ENCODE measurements at places on chromosomes 12 and 14.

GRCh38 chr12:107607464-107608392, 77.9 kb upstream of the PWP1 start:
- peak; percentile 45 for DNase-seq

- no peak for DNase-seq
These were observed 169.0 kb upstream of the ATP2B1 start for GRCh38 chr12:89877671-89878070.

- no peak for DNase-seq
These were observed 106.6 kb downstream of the DYRK2 start for GRCh38 chr12:67754933-67755697.

DNA sequence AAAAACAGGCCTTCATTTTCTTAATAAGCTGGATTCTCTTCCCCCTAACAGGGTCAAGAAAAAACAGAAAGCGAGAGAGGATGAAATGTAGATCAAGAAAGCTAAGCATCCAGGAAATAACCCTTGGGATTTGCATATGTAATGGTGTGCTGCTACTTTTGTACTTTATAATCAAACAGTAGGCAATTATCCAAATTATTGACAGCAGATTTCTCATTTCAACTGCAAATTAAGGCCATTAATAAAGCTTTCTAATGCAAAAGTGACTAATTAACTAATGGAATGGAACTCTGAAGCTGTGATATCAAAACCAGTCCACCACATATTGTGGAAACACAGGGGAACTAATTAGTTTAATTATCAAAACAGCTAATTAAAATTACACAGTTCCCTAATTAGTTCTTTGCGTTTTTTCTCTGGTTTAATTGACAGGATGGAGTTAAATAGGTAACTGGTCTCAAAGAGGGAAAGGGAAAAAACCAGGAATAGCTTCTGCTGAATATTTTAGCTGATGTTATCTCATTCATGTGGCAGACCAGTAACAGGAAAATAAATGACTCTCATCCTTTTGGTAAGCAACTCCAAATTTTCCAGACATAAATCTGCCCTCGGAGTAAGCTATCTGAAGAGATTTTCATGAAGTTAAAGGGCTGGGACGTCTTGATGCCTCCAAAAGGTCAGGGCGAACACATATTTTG, 182.7 kb upstream of the LMO3 start:
- no peak for DNase-seq

DNA sequence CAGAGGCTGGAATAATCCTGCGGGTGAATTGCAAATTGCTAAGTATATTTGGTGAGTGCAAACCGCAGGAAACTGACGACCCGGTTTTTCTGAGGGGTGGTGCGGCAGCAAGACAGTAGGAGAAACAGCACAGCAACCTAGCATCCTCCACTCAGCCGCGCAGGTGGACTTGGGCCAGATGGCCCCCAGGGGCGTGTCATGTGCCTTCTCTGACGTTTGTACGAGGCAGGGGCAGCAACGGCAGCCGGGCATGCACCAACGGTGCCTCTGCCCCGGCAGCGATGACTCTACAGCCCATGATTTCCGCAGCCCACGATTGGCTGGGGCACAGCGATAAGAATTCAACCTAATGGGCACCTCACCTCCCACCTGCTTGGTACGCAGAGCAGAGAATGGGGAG, 11.1 kb upstream of the CLEC2A start:
- DNase-seq: peak; percentile 51

DNA sequence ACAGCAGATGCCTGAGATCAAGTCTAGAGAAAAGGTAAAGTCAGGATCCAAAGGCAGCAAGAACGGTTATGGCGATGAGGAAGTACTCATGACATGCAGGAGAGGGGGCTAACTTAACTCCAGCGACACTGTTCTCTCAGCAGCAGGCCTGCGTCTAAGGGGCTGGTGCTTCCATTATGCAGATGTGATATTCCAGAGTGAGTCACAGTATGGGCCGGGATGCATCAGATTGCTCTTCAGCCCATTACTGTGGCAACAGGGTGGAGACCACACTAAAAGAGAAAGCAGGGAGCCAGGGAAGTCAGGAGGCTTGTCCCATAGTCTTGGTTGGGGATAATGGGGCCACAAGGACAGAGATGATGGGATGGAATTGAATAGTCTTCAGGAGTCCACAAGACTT, 151.8 kb upstream of the NTF3 start:
- DNase-seq: no peak

- DNase-seq: no peak
These were observed 60.0 kb downstream of the DCAF5 start for GRCh38 chr14:69092840-69093422.

- no peak for DNase-seq
These were observed 31.5 kb upstream of the GZMB start for GRCh38 chr14:24665440-24665991.

GRCh38 chr14:57847096-57847495, 18.8 kb downstream of the SLC35F4 start:
- no peak for DNase-seq

GRCh38 chr14:90159688-90160087, 96.7 kb upstream of the PSMC1 start:
- DNase-seq: no peak

DNA sequence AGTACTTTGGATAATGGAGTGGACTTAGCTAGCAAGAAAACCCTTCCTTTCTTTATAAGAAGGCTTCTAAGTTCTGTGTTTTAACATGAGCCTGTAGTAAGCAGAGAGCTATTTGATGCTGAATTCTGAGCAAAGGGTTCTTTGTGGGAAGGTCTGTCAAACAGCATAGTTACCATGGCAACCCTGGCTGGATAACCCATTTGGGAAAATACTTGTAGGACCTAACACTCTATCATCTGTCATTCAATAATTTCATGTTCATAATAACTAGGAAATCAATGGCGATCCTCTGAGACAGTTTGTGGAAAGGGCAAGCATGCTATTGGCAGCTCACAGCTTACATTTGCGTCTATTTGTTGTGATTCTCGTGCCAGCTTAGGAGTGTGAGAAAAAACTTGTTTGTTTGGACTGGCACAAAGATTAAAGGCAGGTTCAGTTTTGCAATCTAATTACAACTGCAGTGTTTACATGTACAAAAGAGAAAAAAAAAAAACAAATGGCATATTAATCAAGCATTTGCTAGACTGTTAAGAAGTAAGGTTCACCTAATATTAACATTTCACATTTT, 219.2 kb downstream of the PDZRN4 start:
- peak; percentile 60 for DNase-seq

DNA sequence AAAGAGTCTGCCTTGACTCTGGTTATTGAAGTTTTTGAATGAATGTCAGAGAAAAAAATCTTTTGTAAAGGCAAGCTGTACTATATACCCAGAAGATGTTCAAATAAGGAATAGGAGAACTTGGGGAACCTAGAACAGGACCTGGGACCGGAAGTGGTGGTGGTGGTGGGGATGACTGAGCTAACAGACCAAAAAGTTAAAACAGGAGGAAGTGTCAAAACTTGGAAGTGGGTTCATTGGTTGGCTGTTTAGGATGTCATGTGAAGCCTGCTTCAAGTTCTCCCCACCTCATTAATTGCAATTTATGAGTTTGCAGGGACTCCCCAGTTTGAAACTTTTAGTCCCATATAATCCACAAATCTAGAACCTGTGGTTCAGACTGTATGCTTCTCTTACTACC, 26.2 kb downstream of the PLXNC1 start:
- DNase-seq: no peak

- no peak for DNase-seq
These were observed 951.5 kb downstream of the GALC start for GRCh38 chr14:87041290-87042020.

All from hippocampal formation (tissue), 2 donors.